ENCODE measurements at places on chromosomes 3 and 15. TPM values are rescaled to one million over a fixed set of nuclear protein-coding genes. Genes with fewer than 3 reads are reported as not detected.

The CHDH gene
- total RNA-seq: 5.5 TPM

The TMEM212 gene
- total RNA-seq: not detected

The KNG1 gene
- not detected for total RNA-seq

The ZBTB47 gene
- total RNA-seq: 152 TPM

The KPNA1 gene
- total RNA-seq: 39.8 TPM

The CSK gene
- 8.4 TPM for total RNA-seq

The NT5DC2 gene
- total RNA-seq: 69.5 TPM

All from gastroesophageal sphincter (tissue), 4 donors.